ENCODE measurements at places on chromosomes 1 and 21.
A peak's percentile ranks its signal among the peaks of the same experiment; 100 is the strongest.

DNA sequence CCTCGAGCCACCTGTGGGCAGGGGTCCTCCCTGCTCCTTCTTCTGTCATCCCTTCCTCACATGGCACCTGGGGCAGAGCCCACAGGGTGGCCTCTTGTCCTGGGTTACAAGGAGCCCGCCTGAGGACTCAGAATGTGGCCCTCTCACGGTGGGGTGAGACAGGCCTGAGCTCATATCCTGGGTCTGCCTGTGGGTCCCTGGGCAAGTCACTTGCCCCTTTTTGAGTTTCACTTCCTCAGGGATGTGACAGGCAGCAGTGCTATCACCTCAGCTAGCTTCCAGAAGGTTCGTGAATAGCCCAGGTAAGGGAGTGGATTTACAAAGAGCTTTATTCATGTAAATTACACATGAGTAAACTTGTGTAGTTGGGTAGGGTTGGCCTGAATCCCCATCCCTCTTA, 33.5 kb downstream of the HTR6 start:
- DNase-seq = no peak

DNA sequence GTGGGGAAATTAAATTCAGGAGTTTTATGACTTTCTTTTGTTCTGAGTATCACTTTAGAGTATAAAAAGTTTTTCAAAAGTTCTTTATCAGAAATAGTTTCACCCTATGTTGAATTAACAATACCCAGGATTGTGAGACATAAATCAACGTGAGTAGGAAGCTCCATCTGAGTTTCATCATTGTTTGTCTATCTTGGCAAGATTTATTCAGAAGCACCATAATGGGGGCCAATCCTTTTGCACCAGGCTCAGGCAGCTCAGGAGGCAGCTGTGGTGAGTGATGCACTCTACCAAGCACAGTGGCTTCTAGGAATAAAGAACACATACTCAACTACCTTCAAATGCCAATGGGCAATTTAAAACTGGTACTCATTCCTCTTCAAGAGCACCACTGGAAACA, 12.0 kb downstream of the CREG1 start:
- no peak for DNase-seq

DNA sequence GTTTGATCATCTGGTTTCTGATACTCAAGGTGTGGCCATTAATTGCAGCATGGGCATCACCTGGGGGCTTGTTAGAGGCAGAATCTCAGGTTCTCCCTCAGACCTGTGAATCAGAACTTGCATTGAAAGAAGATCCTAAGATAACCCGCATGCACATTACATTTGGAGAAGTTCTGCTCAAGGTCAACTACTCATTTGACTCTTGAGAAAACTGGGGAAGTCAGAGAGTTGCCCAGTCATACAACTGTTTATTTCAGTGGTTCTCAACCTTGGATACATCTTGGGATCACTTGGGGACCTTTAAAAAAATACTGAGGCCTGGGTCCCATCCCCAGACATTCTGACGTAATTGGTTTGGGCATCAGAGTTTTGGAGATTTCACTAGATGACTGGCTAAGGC, 30.5 kb downstream of the CAMTA1 start:
- DNase-seq = no peak

- no peak for DNase-seq
Observed at GRCh38 chr1:178109348-178110143, 15.6 kb downstream of the RASAL2 start.

DNA sequence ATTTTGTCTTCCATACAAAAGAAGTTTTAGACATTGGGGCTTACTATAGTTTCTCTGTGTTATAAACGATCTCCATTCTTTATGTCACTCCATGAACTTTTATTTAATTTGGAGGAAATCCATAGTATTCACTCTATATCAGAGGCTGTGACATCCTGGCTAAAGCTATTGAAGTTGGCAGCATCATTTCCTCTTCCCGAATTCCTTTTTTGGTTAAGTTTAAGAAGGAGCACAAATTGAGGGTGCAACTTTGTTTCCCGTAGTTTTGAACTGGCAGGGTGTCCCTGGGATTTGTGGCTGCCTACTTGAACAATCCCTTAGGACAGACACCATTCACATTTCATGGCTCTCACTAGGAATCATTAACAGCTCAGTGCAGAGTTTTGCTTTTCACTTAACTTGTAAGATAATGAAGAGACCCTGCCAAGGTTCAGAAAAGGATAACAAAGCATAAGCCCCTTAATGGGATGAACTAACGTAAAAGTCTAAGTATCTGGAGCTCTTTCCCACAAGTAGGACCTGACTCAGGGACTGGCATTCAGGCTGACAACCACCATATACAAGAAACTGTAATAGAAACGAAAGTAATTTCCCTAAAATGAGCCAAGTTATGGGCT, 13.9 kb downstream of the S1PR1 start:
- DNase-seq = no peak

GRCh38 chr1:245177071-245177900, 22.5 kb downstream of the KIF26B start:
- no peak for DNase-seq

DNA sequence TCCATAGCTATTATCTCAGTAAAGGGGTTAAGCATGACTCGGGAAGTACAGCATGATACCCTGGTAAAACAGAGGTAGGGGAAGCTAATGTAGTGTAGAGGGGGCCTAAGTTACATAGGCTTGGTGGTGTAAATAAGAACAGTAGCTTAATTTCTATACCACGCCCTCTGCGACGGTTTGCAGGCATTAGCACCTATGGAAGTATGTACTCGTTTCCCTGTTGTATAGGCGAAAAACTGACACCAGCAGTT, 470 bp upstream of the NAXE start:
- no peak for DNase-seq

DNA sequence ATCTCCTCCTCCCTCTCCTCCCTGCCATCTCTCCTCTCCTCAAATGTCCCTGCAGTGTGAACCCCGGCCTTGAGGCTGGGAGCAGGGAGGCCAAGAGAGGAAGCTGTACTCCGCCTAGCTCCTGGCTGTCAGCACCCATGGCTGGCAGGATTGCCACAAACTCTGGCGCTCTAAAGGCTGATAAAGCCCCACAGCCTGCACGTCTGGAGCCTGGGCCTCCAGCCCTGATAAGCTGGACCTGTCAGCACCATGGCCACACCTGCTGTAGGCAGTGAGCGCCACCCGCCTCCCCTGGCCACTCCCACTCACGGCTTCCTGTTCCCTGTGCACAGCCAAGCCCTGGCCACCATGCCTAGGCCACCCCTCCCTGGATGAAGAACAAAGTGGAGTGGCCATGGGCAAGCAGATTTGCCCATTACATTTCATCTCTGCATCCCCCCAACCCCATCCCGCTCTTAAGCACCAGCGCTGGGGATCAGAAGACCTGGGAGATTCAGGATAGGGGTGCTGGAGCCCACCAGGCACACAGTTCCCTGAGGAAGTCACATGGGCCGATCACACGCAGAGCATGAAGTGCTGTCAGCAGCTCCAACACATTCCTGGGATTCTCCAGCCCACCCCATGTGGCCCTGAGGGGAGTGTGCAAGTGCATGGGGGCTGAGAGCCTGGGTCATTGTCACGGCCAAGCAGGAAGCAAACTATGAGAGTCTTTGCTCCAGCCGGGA, 24.2 kb upstream of the NPPB start:
- DNase-seq = no peak

GRCh38 chr21:37675202-37675801, 241.0 kb downstream of the KCNJ6 start:
- peak; percentile 4 for DNase-seq

- no peak for DNase-seq
Observed at GRCh38 chr1:60394436-60394835, 320.9 kb upstream of the C1orf87 start.

DNA sequence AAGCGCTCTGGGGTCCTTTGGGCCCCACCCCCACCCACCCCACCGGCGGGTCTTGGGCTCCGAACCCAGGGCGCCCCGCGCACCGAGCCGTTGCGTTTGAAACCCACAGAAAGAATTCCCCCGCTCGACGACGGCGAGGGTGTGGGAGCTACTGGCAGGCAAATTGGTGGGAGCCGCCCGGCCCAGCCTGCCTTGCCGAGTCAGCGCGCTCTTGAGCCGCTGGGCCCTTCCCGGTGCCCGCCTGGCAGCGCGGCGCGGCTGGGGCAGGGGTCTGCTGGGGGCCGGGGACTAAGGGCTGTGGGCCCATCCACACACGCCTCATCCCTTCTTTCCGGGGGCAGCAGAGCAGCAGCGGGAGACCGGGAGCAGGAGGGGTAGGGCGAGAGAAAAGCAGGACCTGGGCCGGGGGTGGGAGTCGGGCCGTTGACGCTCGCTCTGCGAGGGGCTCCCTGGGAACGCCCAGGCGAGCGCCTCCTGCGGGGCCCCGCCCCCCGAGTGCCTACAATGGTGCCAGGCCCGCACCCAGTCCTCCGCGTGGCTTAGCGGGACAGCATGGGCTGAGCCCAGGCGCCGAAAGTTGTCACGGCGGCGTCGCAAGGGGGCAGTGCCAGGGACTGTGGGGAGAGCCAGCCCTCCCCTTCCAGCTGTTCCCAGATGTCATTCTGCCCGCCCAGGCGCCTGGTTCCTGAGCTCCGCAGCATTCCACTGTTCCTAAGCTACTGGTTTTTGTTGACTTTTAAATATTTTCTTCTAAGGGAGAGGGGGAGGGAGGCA, at the start of gene C1orf94:
Gene C1orf94 (plus strand): TSS at position 78 of the 774 bp plus-strand sequence. CDS start 883 bp downstream, outside the sequence.
- DNase-seq = no peak

DNA sequence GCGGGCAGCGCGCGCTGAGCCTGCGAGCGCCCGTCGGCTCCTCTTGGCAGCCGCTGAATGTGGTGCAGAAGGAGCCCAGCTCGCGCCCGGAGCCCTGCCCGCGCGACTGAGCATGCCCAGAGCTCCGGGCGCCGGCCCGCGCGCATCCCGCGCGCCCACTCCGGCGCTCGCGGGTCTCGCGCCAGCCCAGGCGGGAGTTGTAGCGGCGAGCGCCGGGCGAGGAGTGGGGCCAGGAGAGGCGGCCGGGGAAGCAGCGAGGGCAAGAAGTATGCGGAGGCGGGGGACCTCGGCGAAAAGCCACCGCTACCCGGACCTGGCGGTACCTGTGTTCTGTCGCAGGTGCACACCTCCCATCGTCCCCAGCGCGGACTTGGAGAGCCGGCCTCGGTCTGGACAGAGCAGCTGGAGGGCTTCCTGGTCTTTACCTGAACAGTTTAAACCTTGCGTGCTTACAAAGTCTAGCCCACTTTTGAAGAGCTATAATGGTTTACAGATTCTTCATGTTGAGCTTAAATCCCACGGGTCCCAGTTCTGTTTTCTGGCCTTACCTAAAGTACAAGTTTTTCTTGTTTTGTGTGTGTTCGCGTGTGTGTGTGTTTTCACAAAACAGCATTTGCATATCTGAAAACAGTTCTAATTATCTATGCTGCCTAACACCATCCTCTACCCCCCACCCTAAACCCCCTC, at the start of gene DDAH1:
Gene DDAH1 (minus strand): TSS at position 61 of the 687 bp plus-strand sequence. CDS start 114 bp downstream, outside the sequence.
- DNase-seq = no peak

DNA sequence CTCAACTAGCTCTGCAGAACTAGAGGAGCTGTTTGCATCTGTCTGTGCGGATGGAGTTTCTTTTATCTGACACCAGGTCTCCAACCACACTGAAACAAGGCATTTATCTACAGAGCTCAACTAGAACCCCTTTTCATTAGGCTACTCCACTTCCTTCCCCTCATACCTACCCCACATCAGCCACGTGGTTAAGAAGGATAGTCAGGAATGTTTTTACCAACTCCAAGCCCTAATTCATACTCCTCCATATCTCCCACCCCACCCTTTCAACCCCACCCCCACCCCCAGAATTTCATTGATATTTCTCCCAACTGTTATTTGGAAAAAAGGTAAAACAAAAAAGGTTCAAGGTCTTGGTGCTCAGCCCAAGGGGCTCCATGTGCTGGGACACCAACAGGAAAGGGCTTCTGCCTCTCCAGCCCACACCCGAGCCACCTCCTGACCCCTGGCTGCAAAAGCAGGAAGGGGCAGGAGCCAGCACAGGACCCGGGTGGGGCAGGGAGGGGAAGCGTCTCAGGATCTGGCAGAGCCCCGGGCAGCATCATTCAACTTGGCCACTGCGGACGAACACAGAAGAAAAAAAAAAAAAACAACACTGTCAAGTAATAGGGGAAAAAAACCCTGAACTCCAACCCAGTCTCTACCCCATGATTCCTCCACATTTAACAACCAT, 7.0 kb downstream of the ENSA start:
- DNase-seq = no peak

DNA sequence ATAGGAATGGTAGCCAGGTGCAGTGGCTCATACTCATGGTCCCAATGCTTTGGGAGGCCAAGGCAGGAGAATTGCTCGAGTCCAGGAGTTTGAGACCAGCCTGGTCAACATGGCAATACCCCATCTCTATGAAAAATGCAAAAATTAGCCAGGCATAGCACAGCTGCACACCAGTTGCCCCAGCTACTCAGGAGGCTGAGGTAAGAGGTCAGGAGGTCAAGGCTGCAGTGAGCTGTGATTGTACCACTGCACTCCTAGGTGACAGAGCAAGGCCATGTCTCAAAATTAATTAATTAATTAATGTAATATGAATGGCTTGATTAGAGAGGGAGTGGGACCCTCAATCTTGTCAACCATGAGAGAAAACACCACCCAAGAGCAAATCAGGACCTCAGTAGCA, 198.7 kb upstream of the DUSP10 start:
- no peak for DNase-seq

- no peak for DNase-seq
Observed at GRCh38 chr1:165375623-165376022, 19.1 kb upstream of the LMX1A start.

- no peak for DNase-seq
Observed at GRCh38 chr1:64004451-64005025, 198.9 kb upstream of the UBE2U start.

GRCh38 chr1:201859424-201859823, 29.3 kb upstream of the SHISA4 start:
- DNase-seq = no peak

DNA sequence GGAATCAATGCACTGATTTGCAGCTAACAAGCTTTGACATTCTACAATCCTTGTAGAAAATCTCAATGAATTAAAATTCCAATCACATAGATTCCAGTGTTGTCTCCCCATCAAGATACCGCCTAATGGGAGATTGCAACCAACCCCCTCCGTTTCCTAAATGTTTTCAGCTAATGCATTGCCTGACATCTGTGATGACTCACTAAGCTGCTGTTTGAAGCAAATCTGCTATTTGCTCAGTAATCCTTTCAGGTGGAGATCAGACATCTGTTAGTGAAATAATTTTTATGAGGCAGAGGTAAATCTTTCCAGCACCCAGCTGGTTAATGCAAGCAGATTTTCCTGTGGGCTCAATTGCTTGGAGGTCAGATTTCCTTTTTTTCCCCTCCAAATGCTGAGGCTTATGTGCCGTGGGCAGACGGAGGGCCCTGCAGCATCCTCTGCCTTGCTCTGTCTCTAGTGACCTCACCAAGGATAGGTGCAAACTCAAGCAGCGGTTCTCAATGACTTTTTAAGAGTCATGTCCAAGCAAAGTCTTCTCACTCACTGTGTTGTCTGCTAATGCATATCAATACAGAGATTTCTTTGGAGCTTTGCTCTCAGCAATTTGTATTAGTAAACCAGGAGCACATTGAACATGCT, 91.1 kb upstream of the RAB3GAP2 start:
- DNase-seq = no peak

DNA sequence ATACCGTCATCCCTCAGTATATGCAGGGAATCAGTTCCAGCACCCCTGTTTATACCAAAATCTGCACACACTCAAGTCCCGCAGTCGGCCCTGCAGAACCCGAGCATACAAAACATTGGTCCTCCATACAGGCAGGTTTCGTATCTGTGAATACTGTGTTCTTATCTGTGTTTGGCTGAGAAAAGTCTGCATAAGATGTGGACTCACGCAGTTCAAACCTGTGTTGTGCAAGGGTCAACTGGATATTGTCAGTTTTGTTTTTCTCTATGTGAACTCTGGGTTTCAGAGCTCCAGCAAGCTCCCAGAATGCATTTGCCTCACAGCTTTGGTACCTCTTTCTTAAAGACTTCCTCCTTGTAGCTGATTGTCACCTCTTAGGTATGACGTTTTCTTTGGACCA, 100.6 kb downstream of the NR5A2 start:
- DNase-seq = no peak

All from stimulated activated CD8-positive, alpha-beta memory T cell treated with anti-CD3 and anti-CD28 coated beads, Interleukin-4, amount 100 ng/mL, for 4 hours (primary cell).